ENCODE measurements at places on chromosomes 13 and 19.
A peak's percentile ranks its signal among the peaks of the same experiment; 100 is the strongest.

DNA sequence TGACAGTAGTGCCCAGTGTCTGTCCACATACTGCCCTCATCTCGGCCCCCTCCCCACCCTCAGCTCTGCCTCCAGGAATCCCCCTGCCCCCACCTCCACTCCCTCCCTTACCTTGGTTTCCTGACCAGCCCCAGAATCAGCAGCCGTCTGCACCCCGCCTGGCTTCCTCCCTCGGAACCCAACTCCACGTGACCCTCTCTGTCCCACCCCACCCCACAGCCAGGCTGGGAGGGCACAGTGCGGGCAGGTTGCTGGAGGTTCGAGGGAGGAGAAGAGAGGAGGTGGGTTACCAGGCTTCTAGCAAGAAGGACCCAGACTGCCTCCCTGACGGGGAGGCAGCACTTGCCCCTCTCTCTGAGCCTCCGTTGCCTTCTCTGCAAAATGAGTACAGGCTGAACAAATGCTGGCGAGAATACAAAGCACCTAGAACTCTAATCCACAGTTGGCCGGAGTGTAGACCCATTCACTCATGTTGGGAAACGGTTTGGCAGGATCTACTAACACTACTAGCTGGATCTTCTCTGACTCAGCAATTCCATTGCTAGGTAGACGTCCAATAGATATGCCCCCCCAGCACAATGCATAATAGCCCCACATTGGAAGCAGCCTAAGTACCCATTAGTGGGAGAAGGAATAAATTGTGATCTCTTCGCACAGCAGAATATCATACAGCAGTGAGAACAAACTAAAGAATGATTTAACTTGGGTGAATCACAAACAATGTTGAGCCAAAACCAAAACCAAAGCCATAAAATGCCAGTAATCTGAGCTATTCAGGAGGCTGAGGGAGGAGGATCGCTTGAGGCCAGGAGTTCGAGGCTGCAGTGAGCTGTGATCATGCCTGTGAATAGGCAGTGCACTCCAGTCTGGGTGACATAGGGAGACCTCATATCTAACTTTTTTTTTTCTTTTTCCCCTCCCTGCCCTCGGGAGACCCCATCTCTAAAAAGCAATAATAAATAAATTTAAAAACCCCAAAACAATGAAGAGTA, at the start of gene RASAL3:
RASAL3 (minus strand) TSS at position 151 of the 992 bp plus-strand sequence. CDS start 186 bp downstream, outside the sequence.
- no peak for DNase-seq

GRCh38 chr19:49771674-49772139, 4.9 kb downstream of the AP2A1 start:
- no peak for DNase-seq

DNA sequence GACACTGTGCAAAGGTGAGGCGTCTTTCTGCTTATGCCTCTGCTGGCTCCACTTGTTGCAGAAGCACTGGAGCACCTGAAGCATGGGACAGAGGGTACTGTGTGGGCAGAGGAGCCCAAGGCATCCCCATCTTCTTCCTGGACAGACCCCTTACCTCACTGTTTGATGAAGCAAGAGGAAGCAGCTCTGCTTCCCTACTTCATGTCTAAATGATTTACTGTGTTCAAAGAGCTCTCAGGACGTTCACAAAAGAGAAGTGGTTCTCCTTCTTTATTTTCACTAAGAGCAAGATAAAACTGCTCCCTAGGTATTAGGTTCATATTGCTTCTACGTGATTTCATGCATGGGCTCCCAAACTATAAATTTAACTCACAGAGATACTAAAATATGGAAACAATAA, 1635.4 kb upstream of the SLC10A2 start:
- DNase-seq: no peak

- DNase-seq: no peak
Observed at GRCh38 chr19:14440049-14440448, 6.9 kb downstream of the PKN1 start.

DNA sequence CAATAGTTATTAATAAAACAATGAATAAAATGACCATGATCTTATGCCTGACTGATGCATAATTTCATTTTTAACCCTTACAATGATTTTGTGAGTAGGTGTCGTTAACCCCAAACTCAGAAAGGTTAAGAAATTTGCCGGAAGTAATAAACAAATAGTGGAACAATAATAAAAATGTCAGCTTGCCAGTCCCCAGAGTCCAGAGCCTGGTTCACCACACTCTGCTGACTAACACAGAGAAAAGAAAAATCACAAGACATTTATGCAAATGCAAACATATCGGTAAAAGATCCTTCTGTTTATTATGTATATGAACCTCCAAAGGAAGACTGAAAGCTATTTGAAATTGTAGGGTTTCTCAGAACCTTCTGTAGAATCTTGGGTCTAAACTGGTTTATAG, 563.7 kb downstream of the EFNB2 start:
- DNase-seq: no peak

DNA sequence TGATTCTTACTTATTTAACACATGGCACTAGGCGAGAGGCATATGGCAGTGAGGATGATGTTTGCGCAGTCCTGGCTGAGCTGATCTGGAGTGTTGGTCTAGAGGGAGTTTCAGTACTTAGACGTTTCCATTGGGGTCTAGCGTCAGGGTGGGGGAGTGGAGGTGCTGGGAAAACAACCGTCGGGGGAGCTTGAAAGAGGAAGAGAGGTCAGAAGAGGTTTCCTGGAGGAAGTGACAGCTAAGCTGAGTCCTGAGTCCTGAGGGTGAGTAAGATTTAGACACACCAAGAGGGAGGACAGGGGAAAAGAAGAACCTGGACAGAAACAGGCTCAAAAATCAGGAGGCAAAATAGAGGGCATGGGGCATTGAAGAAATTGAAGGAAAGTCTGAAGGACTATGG, 81.4 kb downstream of the ALOX5AP start:
- DNase-seq: no peak

DNA sequence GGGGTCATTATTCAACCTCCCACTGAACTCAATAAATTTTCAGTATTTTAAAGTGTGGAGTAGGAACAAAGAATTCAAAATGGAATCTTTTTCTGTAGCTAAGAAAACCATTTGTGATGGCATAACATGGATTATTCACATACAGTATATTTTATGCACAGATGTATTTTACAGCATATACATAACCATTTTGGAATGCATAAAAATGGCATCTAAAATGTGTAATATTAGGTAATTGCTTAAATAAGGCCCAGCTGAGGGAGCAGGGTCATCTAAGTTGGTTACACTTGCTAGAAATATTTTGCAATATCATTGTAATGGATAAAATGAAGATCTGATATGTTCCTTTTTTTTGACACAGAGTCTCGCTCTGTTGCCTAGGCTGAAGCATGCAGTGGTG, 146.9 kb downstream of the LMO7 start:
- DNase-seq: no peak

GRCh38 chr19:13507053-13507611, 853 bp upstream of the CACNA1A start:
- DNase-seq: no peak

DNA sequence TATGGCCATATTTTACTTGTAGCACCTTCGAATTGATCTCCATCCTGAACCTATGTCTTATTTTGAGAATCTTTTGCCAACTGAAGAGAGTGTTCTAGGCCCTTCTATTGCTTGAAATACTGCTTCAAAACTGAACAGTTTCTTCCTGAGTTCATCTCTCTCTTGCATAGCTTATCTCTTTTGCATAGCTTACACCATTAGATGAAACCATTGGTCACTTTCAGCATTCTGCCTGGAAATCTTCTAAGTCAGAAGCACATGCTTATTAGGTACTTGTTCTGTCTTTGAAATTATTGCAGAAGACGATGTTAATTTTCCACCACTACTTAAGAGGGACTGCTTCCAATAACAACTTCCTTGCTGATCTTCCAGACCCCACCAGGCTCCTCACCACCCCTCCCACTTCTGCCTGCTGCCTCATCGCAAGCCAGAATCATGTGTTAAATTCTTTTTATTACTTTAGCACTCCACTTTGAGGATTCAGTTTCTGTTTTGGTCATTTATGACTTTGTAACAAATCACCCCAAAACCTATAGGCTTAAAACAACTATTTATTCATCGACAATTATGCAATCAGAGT, 122.4 kb upstream of the MAB21L1 start:
- peak; percentile 15 for DNase-seq

DNA sequence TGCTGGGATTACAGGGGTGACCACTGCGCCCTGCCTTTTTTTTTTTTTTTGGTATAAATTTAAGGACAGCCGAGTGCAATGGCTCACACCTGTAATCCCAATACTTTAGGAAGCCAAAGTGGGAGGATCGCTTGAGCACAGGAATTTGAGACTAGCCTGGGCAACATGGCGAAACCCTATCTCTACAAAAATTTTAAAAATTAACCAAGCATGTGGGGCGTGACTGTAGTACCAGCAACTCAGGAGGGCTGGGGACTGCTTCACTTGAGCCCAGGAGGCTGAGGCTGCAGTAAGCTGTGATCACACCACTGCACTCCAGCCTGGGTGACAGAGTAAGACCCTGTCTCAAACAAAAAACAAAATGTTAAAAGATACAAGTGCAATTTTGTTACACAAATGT, 21.5 kb downstream of the ZNF574 start:
- DNase-seq: no peak

GRCh38 chr13:19845758-19846157, 17.7 kb downstream of the ZMYM5 start:
- DNase-seq: peak; percentile 98

DNA sequence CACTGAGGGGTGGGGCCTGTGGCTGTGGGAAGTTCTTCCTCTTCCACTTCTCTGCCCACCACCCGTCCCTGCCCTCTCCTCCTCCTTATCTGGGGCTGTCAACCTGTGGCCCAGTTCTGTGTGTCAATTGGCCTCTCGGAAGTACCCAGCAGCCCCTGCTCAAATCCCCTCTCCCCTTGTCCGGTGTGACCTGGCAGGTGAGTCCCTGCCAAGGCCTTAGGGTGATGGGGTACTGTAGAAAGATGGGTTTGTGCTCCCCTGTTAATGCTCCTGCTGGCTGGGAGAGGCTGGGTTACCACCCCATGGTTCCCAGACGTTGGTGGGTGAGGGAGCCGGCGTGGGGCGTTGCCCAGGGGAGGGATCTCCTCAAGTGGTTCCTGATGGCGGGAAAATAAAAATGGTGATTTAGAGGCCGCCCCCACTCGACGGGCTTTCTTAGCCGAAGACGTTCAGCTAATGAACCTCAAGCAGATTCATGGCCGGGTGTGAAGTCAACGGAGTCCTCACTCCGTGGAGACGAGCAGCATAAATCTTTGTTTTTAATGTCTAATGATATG, 141.2 kb downstream of the URI1 start:
- no peak for DNase-seq

GRCh38 chr13:23477101-23477500, 43.6 kb upstream of the SACS start:
- no peak for DNase-seq
